ENCODE measurements at places on chromosomes 1 and 21.

GRCh38 chr1:173393659-173394000 is 83.5 kb upstream of the PRDX6 start:
- DNase-seq = no peak
- H3K4me1 ChIP-seq = no peaks in the 10 kb centered on the region
- no peaks in the 10 kb centered on the region for H3K36me3 ChIP-seq
- no peak overlapping the region for H3K4me3 ChIP-seq
- H3K27ac ChIP-seq = no peak overlapping the region

DNA sequence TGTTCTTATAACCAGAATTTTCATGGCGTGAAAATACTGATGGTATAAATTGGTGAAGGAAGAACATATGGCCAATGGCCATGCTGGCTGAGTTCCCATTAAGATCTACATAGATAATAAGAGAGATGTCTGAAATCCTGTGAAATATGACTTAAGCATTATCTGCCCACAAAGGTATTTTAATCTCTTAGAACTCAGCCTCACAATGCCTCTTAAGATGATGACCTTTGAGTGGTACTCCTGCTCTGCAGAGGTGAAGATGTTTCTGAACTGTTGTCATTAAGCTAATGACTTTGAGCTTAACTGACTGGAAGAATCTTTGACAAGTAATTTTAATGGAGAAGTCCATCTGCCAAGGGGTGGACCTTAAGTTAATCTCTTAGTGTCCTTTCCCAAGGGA is 148.7 kb downstream of the ZNF326 start:
- no peak overlapping the region for H3K4me3 ChIP-seq
- no peaks in the 10 kb centered on the region for H3K36me3 ChIP-seq
- no peak for DNase-seq
- H3K27me3 ChIP-seq = no peaks in the 10 kb centered on the region

GRCh38 chr1:214515544-214516433 is 35.6 kb downstream of the PTPN14 start:
- H3K36me3 ChIP-seq = no peaks in the 10 kb centered on the region
- no peak for DNase-seq
- H3K4me3 ChIP-seq = no peak overlapping the region
- H3K4me1 ChIP-seq = no peaks in the 10 kb centered on the region
- H3K27me3 ChIP-seq = peaks cover 46% of the 10 kb centered on the region

- no peaks in the 10 kb centered on the region for H3K36me3 ChIP-seq
- DNase-seq = no peak
- no peak overlapping the region for H3K4me3 ChIP-seq
- peaks cover 29% of the 10 kb centered on the region for H3K27me3 ChIP-seq
Observed at GRCh38 chr21:32206631-32207405, 72.0 kb downstream of the MIS18A start.

DNA sequence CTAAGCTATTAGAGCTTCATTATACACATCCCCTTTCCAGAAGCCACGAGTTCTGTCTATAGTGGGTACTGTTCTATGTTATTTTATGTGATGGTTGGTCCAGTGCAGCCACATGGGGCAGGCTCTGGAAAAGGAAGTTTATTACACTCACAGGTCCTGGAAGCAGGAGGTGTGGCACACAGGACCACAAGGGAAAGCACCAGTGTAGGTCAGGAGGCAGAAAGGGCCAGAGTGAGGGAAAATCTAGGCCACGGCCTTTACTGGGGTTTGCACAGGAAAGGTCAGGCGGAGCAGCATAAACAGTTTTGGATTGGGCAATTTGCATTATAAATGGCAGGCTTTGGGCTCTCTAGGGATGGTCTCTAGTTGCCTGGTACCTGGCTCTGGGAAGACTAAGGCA is 21.8 kb upstream of the CNIH3 start:
- H3K27ac ChIP-seq = no peak overlapping the region

- H3K4me3 ChIP-seq = no peak overlapping the region
- no peaks in the 10 kb centered on the region for H3K4me1 ChIP-seq
- H3K36me3 ChIP-seq = no peaks in the 10 kb centered on the region
- no peak for DNase-seq
- H3K27me3 ChIP-seq = no peaks in the 10 kb centered on the region
Observed at GRCh38 chr1:98706173-98706843, 44.8 kb downstream of the SNX7 start.

- no peaks in the 10 kb centered on the region for H3K27me3 ChIP-seq
- peaks cover 18% of the 10 kb centered on the region for H3K36me3 ChIP-seq
- peak overlapping the region; percentile 65 for H3K27ac ChIP-seq
- H3K4me3 ChIP-seq = no peak overlapping the region
- no peak for DNase-seq
Observed at GRCh38 chr21:45209685-45210284, 77.9 kb downstream of the POFUT2 start.

GRCh38 chr1:22709891-22710700 is 543 bp upstream of the EPHB2 start:
- H3K36me3 ChIP-seq = no peaks in the 10 kb centered on the region
- peaks cover 72% of the 10 kb centered on the region for H3K27me3 ChIP-seq
- H3K27ac ChIP-seq = no peak overlapping the region
- no peak for DNase-seq

DNA sequence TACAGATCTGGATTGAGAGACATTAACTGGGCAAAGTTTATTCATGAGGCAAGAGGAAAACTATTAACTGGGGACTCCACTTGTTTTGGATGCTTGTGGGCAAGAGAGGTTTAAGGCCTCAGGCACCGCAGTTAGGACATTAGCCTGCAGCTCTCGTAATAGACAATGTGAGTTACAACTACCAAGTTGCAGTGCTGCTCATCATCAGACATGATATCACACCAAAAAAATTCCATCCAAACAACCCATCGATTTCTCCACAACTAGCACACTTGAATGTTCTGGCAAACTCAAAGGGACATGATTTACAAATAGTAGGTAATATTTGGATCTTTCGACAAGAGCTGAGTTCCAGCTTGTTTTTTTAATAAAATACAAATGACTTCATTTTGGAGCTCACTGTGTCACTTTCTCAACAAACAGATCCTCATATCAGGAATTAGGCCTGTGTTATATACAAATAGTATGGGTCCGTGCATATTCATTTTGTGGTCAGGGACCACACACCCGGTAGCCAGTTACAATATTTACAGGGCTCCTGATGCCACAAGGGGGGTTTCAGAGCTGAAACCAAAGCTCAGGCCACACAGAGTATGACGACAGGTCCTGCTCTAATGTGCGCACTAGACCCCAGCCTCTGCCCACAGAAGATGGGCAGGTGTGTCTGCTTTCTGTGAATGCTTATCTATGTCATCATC is 128.0 kb downstream of the TGFBR3 start:
- H3K36me3 ChIP-seq = peaks cover 11% of the 10 kb centered on the region
- H3K4me3 ChIP-seq = no peak overlapping the region
- no peak overlapping the region for H3K27ac ChIP-seq
- peaks cover 55% of the 10 kb centered on the region for H3K4me1 ChIP-seq

DNA sequence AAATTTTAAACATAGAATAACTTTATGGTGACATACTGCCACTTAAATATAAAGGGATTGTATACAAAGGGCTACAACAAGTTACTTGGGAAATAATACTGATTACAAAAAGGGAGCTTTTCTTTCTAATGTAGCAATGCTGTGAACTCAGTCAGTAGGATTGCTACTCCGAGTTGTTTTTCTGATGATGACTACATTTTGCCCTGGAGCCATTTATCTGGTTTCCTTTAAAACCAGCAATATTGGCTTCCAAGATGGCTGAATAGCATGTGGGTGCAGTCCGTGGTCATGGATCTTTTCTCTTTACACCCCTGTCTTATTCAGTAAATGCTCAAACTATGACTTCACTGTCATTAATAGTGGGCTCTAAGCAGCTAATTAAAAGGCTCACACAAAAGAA is 92.6 kb upstream of the NEK7 start:
- H3K36me3 ChIP-seq = no peaks in the 10 kb centered on the region
- H3K27me3 ChIP-seq = peaks cover 33% of the 10 kb centered on the region
- no peaks in the 10 kb centered on the region for H3K4me1 ChIP-seq
- H3K27ac ChIP-seq = no peak overlapping the region
- DNase-seq = no peak

GRCh38 chr1:159089184-159089791 is 12.7 kb upstream of the AIM2 start:
- H3K4me1 ChIP-seq = peaks cover 6% of the 10 kb centered on the region
- H3K27ac ChIP-seq = no peak overlapping the region
- no peak overlapping the region for H3K4me3 ChIP-seq

DNA sequence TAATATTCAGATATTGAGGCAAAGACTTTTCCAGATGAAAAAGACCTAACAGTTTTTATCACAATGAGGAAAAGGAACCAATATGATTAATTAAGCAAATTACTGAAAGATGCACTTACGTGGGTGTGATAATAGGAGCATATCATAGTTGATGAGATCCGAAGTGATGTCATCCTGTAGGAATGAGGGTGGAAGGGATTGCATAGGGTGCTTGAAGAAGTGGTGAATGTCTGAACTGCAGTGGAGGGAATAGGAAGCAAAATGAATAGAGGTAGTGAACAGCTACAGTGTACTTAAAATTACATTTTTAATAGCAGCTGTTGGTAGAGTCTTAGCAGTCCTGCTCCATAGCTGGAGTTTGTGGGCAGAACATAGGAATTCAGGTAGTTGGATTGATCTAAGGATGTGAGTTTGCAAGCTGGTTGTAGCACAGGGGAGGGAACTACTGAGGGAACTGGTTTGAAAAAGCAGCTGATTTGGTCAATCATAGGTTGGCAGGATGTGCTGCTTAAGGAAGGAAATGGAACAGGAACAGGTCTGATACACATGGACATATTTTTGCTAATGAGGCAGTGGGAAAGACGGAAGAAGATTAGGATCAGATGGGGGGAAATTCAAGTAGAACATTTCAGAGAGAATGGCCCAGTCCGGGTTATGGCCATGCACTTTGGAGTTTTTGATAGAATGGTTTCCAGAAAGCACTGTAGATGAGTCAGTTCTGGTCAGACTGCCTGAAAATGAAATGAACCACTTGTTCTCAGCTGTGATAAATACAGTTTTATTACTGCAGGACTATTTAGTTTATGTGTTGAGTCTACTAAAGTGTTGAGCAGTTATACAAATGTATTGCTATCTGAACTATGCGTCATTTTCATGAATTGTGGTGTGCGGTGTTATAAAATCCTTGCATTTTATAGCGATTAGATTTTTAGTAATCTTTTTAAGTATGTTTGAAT is 155.8 kb downstream of the RYR2 start:
- peaks cover 6% of the 10 kb centered on the region for H3K27me3 ChIP-seq
- H3K27ac ChIP-seq = no peak overlapping the region
- DNase-seq = no peak
- H3K4me3 ChIP-seq = no peak overlapping the region

DNA sequence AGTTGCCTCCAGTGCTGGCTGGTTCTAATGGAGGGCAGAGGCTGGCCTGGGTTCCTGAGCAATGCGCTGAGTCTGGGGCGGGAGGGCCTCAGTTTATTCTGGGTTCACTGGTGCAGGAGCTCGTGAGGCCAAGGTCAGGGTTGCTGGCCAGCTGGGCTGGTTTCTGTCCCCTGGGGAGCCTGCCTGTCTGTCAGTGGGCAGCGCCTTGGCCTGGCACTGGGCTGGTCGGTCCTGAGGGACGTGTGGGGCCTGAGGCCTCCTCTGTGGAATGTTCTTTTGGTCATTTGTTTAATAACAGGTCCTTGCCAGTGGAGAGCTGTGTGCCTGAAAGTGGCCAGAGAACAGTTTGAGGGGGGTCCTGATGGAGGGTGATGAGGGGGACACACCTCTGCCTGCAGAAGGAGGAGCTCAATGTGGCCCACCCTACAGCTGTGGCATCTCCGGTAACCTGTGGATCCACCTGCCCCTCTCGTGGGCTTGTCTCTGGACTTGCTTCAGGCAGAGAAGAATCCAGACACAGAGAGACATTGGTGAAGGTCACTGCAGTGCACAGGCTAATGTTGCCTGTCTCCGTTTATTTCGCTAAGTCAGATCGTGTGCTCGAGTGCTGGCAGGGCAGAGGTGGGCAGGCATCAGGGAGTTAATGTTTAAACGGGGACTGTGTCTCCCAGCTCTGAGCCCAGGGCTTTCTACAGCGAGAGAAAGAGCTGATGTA is 34.6 kb downstream of the COQ8A start:
- no peaks in the 10 kb centered on the region for H3K27me3 ChIP-seq
- peak overlapping the region; percentile 44 for H3K27ac ChIP-seq
- no peak overlapping the region for H3K4me3 ChIP-seq
- H3K4me1 ChIP-seq = peaks cover 6% of the 10 kb centered on the region
- DNase-seq = no peak

DNA sequence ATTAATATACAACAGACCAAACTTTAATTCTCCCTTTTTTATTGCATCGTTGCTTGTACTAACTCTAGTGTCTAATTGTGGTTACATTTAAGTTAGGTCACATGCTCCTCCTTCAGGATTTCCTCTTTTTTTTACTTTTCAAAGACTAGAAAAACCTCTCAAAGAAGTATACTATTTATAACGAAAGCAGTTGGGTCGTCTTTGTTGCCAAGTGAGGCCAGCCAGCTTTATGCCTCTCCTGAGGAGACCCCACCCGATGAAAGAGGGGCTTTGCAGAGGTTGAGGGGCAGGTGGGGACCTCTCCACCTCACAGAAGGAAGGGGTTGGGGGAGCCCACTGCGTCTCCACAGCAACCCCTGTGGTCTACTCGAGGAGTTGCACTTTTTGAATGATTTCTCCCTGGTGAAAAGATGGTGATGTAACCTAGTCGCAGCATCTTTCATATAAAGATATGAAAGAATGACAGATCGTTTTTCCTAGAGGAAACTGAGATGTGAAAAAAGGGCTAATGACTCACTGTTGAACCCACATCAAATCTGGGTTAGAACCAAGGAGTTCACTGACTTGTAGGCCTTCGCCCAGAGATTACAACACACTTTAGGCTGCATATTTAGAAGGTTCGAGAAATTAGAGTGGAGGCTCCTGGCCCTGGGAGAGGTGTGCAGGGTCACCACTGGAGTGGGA is 6.4 kb downstream of the TGFB2 start:
- no peaks in the 10 kb centered on the region for H3K27me3 ChIP-seq
- H3K36me3 ChIP-seq = no peaks in the 10 kb centered on the region
- DNase-seq = peak; percentile 9
- H3K4me3 ChIP-seq = peak overlapping the region; percentile 78
